ENCODE measurements at places on chromosomes 2 and 18.

DNA sequence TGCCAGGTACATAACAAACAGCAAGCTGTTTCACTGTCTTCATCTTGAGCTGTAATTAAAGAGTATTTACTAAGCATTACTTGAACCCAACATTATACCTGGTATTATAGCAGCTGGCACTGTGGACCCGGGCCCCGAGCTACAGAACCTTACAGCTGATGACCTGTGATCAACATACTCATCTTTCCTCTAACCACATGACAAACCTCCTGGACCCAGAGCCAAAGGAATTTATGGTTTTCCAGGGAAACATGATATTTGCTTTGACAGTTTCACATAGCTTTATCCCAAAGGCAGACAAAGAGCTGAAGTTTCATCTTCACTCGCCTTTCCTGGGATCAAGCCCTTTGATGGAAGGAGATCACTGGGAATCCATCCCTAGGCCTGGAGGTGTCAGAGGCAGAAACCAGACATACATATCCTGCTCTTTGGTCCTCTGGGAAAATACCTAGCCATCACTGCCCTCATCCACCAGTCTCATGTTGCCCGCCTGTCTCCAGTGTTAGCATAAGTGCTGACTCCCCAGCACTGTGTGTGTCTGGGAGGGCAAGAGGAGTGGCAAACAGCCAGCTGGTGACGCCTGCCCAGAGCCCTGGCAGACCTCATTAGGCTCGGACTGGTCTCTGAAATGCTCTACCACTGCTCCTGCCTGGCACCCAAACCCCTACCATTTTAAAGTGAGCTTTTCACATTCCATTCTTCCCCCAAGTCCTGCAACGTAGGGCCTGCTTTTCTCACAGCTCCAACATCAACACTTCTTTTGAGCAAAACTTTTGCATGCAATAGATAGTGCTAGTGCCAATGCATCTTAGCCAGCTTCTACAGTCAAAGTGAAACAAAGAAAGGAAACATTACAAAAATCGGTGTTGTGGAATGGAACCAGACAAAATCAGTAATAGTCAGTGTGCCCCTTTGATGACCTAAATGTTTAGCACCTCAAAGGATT is 138.8 kb upstream of the CTAGE1 start:
- no peak for DNase-seq

- DNase-seq: no peak
Measured at GRCh38 chr2:215750763-215751162, 262.6 kb downstream of the MREG start.

DNA sequence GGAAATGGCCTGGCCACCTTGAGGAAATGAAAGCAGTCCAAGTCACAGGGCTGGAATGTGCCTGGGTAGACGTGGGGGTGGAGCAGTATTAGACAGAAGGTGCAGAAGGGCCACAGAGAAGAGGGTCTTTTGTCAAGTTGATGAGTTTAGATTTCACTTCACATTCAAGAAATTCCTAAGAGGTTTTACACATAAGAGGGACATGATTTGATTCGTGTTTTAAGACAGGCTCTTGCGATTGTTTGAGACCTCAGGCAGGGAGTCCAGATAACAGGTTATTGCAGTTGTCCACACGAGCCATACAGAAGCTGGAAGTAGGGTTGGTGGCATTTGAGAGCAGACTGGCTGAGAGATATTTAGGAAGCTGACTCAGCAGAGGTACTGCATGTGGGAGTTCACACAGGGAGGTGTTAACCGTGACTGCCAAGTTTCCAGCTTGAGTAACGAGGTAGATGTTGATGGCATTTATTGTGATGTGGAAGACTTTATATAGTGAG is 64.6 kb downstream of the NEB start:
- DNase-seq: peak; percentile 18

DNA sequence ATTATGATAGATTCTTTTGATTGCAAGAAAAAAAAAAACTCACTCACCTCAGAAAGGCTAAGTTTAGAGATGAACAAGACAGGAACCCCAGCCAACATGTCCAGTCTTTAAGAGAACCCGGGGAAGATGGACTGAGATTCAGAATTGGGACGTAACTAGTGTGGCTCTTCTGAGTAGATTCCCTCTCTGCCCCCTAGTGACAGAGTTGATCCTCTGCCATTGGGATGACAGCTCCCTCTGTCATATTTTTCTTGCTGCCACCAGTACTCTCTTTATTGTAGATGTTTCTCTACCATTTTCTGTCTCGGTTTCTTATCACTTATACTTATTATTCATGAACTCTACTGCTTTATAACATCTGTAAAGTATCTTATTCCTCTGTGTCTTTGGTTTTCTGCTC is 77.7 kb downstream of the GULP1 start:
- DNase-seq: no peak

DNA sequence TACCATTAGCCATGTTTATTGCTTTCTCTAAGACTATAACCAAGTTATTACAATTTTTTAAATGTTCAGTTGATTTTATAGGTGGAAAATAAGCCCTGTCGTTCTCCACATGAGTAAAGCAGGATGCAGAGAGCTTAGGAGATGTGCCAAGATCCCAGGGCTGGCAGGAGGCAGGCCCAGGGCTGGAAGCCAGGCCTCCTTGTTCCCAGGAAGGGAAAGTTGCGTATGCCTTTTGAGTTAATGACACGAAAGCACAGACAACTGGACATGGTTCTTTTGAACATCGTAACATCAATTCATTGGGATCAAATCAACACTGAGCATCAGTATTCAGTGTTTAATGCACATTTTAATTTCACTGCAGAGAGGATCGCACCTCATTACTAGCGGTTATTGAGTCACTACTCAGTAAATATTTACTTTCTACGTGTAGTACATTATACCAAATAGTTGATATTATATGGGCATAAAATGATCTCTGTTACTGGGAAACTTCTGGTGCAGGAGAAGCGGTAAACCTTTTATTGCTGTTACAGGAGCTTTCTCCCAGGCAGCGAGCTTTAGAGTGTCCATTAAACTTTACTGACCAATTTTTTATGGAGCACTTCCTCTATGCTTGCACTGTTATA is 60.0 kb downstream of the RNF144A start:
- DNase-seq: no peak

- peak; percentile 51 for DNase-seq
Measured at GRCh38 chr18:47997338-47997780, 66.9 kb upstream of the SMAD2 start.

DNA sequence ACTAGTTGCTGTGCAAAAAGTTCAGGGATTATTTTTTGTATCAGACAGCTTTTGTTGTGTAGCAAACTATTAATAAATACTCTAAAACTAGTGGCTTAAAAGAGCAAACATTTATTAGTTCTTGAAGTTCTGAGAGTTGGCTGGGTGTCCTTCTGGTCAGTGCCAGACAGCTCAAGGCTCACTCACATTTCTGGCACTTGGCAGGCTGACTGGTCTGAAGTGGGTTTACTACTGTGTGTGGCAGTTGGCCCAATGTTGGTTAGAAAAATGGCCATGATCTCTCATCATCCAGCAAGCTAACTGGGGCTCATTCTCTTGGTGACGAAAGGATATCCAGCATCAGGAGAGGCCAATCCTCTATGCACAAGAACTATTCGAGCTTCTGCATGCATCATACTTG is 71.4 kb upstream of the ZNF385B start:
- DNase-seq: no peak
